ENCODE measurements at places on chromosomes 4 and X.

- DNase-seq, result no peak
These were observed 427.0 kb upstream of the TRAM1L1 start for GRCh38 chr4:117512414-117512813.

DNA sequence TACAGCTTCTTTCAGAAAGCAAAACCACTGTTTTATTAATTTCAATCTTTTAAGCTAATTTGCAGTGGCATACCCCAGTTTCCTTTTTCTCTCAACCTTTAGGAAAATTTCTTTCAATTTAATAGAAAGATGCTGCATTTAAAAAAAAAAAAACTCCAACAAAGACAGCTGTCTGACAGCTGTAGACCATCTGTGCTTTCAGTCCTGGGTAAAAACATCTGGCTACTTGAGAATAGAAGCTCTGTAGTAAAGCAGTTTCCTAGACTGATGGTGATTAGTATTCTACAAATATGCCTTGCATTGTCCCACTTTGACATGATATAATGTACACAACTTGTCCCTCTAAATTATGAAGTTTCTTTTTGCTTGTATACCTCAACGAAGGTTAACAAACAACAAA is 197.8 kb downstream of the EDA start:
- no peak for DNase-seq

GRCh38 chr4:101706535-101707057 is 83.9 kb upstream of the BANK1 start:
- DNase-seq, result no peak

- no peak for DNase-seq
These were observed 29.1 kb upstream of the CXCL3 start for GRCh38 chr4:74067586-74067985.

- no peak for DNase-seq
These were observed 1837.0 kb upstream of the PCDH7 start for GRCh38 chr4:28883211-28883610.

DNA sequence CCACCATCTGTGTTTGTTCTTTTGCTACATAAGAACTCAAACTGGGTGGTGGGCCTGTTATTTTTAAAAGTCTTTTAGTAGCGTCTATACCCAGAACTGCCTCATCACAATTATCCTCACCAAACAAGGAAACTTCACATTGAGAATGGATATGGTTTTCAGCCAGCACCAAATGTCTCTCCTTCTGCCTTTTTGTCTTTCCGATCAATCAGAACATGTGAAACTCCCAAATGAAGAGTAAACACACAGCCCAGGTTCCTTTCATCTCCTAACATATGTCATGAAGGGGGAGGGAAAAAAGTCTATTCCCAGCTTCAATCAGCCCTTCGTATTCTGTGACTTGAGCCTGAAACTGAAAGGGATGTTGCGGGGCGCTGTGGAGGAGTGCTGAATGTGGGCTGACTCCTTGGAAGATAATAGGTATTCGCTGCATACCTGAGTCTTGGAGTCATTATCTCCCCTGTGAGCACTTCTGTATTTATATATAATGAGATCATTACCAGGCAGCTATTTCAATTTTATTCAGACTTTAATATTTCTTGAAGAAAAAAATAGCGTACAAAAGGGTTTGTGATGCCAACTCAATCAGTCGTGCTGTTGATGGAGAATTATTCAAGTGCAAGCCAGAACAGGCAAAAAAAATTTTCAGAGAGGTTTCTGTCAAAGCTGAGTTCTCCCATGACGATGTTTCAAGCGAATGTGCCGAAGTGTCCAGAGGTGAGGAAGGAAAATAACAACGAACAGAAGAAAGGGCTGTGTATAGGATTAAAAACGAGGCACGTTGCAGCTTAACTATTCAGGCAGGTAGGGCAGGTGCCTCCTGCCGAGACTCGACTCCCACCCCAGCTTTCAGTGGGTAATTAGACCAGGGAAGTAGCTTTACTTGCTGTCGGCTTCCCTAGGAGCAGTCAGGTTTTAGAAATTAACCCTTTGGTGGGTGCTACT is 163.9 kb upstream of the NOCT start:
- no peak for DNase-seq

GRCh38 chrX:120794525-120794975 is 81.1 kb downstream of the CT47B1 start:
- no peak for DNase-seq

GRCh38 chrX:20228245-20228644 is 38.5 kb downstream of the RPS6KA3 start:
- no peak for DNase-seq

- DNase-seq, result no peak
These were observed 30.6 kb upstream of the TMEM184C start for GRCh38 chr4:147586637-147587036.

GRCh38 chr4:7112656-7113055 is 44.8 kb upstream of the GRPEL1 start:
- DNase-seq, result no peak

GRCh38 chr4:169254546-169254983 is 16.2 kb downstream of the SH3RF1 start:
- no peak for DNase-seq

DNA sequence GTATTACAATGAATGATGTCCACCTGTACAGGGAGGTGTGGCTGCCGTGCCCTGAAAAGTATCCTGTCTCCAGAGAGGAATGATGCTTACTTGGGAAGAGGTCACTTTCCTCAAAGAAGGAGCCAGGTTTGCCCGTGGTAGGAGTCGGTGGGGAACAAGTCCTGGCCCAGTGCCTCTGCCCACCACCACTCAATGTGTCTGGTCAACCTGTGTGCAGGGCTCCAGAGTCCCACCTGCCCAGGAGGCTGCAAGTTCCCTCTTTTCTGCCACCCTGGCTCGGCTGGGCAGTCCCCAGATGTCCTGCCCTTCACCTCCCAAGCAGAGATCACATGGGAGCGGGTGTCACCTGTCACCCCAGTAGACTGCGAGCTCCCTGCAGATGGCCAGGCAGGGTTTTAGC is 75.4 kb upstream of the C4orf50 start:
- DNase-seq, result no peak

DNA sequence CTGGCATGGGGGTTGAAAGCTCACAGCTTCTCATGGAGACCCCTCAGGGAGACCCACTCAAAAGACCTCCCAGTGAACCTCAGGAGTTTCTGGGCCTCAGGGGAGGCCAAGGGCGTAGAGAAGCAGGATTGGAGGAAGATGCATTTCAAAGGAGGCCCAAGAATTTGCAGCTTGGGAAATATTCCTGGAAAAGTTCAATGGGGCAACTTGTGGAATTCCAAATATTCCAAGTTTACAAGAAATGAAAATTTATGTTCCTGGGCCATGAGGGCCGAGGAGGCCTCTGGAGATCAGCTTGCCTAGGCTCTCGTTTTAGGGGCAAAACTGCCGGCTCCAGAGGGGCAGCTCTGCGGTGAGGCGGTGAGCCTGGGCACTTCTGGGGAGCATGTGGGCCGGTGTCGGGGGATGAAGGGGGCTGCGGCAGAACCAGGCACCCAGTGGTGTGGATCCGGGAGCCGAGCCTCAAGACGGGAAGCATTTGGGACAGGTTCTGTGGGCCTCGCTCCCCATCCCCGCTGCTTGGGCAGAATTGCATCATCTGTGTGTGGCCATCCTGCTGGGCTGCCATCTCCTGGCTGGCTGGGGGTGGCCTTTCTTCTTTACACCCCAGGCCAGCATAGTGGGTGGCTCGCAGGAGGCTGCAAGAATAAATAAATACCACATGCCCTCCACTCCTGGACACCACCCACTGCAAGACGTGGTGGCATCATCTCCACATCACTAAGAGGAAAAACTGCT is 54.6 kb upstream of the GPR78 start:
- DNase-seq, result no peak

DNA sequence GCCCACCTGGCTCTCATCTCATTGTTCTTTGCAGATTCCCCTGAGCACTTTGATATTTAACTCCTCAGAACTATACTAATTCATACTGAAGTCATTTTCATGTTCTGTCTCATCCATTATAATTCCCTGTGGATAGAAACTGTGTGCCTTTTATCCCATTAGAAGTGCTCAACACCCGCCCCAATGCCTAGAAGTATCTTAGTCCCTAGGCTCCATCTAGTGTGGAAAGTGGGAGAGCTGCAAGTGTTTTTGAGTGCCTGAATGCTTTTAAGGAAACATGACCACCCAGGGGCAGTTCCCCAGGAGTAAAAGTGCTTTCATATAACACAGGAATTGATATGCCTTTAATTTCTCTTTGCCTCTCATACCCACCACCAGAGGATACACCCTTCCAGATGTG is 117.0 kb downstream of the CHRDL1 start:
- no peak for DNase-seq
